ENCODE measurements at places on chromosomes 2 and 18. TPM values are rescaled to one million over a fixed set of nuclear protein-coding genes. Genes with fewer than 3 reads are reported as not detected.

Gene ARHGAP25
- total RNA-seq: 1.4 TPM

Gene ADCYAP1
- 16.9 TPM for total RNA-seq

Gene FAHD2B
- 21.2 TPM for total RNA-seq

Gene UGT1A8
- not detected for total RNA-seq

Gene PMAIP1
- 12.6 TPM for total RNA-seq

Gene AQP12B
- total RNA-seq: not detected

Gene GKN1
- not detected for total RNA-seq

Gene BCL11A
- 29.1 TPM for total RNA-seq

Gene TLK1
- total RNA-seq: 45.7 TPM

Gene HOXD13
- 0.17 TPM for total RNA-seq

All from glutamatergic neuron (in vitro differentiated cells).